ENCODE measurements at places on chromosomes 16 and 17.

DNA sequence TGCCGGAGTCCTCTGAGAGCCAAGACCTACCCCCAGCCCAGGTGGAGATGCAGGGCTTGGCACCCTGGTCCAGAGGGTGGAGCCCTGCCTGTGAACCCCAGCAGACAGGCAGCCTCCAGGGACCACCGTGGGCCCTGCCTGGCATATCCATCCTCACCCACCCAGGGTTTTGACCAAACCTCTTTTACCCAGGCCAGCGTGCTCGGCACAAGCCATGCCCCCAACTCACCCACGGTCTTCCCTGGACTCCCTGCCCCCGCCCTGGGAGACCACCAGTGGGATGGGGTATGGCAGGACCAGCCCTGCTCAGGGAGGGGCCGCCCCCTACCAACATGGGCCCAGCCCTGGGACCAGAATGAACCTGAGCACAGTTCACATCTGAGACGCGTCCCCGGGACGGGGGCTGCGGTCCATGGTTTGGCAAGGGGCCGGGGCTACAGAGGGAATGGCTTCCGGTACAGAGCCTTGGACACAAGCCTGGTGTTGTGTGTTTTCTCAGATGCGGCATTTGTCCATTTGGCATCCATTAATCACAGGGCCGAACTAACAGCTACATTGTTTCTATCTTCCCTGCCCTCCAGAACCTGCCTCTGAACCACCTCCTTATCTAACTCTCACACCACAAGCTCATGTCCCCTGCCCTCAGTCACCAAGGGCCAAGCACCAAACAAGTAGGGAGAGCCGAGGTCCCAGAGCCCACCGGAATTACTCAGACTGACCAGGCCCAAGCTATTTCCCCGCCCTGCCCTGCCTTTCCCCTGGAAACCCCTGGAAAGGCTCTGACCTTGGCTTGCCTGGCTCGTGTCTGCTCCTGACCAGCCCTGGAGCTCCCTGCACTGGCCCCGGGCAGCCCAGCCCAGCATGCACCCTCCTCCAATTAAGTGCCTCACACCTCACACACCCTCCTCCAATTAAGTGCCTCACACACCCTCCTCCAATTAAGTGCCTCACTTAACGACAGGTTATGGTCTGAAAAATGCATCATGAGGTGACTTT is 14.1 kb downstream of the HS3ST6 start:
- DNase-seq: no peak

DNA sequence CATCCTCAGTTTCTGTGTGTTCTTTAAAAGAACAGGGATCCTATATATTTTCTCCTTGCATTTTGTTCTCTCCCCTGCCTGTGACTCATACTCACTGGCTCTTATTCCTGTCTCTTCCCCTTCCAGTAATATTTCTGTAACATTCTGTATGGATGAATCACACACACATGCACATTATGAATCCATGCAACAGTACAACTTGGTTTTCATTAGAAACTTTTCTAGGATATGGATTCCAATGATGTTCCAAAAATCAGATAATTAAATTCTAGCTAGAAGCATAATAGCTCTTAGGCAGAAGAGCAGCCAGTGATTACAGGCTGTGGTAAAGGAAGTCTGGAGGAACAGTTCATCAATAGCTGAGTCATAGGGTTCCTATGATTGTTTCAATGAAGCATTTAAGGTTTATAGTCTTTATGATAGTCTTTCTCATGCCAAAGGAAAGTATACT is 119.6 kb upstream of the PMFBP1 start:
- DNase-seq: no peak

GRCh38 chr17:63751806-63752205 is 10.2 kb upstream of the STRADA start:
- DNase-seq: no peak

- DNase-seq: no peak
Observed at GRCh38 chr17:8883353-8883752, 15.9 kb upstream of the PIK3R6 start.

- no peak for DNase-seq
Observed at GRCh38 chr17:79226037-79226436, 151.4 kb downstream of the ENGASE start.

DNA sequence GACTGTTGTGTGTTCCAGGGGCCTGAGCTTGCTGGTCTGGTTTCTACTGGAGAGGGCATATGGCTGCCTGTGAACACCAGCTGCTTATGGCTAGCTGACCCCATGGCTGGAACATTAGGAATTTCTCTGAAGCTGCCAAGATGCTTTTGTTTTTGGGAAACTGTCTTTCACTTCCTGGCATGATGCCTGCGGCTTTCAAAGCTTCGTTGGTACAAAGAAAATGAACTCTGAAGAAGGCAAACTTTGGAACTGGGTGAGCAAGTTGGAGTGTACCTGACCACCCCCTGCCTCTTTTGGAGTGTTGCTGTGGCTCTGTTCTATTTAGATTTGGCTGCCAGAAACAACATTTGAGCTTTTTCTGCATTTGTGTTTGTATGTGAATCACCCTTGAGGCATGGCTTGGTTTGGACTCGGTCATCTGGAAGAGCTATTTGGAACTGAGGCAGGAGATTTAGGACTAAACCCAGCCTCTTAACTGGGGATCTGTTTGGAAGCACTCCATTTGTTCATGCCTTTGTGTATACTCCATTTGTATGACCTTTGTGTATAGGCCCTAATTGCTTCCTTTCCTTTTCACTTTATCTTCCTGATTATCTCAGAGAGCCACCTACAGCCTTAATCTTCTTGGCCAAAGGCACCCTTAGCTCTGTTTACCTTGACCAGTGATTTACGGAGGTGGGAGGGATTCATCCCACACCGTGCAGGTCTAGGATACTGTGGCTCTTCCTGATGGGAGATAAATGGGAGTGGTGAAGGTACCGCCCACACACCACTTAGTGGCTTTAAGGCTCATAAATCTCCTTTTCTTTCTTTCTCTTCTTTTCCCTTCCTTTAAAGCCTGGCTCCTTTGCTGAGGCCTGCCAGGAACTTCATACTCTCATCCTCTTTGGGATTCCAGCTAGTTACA is 7.3 kb upstream of the CPHXL start:
- DNase-seq: no peak

DNA sequence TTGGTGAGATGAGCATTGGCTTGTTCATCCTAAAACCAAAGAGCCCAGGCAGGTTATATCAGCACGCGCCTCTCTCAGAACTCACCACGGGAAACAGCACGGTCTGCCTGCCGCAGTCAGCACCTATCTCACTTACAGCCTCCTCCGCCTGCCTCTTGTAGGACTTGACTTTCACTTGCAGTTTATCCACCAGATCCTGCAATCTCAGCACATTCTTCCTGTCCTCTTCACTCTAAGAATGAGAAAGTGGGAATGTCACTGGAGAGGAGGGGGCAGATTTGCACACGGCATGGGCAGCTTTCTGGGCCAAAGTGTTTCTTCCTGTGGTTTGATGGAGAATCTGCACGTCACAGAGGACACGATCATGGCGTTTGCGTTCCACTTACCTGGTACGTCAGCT is 27.4 kb downstream of the MYH3 start:
- no peak for DNase-seq

DNA sequence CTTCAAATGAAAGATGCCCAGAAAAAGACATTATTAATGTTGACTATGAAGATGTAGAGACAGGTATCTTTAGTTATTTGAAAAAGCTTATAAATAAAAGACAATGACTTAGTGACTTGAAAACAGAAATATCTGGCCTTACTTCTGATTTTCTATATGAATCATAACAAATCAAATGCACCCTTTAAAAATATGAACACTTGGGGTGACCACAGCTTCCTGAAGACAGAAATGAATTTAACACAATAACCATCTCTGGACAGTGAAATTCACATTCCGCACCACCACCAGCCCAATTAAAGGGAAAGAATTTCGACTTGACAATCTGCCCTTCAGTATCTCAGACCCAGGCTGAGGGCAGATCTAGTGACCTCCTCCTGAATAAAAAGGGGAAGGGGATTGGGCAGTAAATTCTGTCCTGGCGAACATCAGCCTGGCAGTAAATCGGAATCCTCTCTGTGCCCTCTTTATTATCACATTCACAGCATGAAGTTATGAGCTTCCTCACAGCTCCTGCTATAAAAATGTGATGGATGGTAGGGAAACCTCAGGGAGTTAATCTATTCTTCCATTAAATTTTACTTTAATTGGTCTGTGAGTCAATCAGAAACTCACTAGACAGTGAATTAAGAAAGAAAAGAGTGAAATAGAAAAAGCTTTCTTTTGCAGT is 131.5 kb downstream of the SNX11 start:
- DNase-seq: no peak

GRCh38 chr16:14003074-14003570 is 68.0 kb upstream of the MRTFB start:
- no peak for DNase-seq

GRCh38 chr17:77613627-77614026 is 344.9 kb upstream of the TNRC6C start:
- no peak for DNase-seq

DNA sequence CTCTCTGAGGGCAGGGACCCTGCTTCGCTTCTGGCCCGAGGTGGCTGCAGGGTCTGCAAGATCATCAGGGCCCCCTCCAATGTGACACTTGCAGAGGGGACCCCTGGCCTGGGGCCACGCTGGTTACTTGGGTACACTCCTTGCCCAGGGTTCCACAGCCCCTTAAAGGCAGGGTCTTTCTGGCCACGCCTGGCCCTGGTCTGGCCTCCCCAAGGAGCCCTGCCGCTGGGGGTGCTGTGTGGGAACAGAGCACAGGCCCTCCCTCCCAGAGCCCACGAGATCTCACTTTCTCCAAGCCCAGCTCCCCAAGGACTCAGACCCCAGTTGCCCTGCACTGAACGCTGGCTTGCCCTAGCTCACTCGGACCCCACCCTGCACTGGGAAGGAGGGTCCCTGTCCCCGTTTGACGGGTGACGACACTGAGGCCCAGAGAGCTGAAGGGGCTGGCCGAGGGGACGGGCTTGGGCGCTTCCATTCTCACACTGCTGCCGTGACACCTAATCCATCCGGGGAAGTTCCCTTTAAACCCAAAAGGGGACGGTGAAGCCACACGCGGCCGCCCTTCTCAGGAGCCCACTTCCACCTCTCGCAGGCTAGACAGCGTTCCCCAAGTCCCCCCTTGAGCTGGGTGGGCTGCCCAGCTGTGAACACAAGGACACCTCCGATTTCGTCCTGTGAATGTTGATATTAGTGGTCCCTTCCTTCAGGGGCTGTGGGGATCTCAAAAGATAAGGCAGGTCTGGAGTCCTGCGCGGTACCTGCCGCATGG is 26.9 kb upstream of the OSGIN1 start:
- DNase-seq: no peak

DNA sequence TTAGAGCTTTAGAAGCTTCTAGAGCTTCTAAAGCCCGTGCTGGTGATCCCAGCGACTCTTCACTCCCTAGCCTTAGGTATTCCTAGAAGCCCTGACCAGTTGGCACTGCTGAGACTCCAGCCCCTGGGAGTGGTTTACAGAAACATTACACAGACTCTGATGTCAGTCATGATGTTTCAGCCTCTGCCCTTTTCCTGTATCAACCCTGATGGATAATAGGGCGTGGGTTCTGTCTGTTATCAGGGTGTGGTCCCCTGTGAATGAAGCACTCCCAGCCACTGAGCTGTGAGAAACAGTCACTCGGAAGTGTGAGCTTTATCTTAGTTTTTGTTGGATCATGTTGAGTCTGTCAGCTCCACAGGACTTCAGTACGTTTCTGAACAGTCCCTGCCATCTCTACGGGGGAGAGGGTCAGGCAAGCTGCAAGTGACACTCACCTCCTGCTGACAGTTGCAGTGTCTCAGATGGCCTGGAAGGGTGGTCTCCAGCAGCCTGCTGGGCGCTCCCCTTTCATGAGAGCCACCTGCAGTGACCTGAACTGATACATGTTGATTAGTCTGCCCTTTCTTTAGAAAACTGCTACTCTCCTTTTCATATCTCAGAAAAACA is 12.8 kb downstream of the GOSR2 start:
- no peak for DNase-seq

DNA sequence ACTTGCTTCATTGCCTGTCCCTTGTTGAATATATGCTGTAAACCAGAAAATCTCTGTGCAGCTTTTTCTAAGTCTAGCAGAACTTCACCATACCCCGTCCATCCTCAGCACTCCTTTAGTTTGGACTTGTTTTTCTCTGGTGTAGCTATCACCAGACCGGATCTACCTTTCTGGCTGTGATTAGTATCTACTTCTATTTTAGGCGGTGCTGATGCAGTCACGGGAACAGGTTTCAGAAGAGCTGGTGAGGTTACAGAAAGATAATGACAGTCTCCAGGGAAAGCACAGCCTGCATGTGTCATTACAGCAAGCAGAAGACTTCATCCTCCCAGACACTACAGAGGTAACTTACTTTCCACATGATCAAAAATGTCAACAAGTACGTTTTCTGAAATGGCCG is 46.4 kb downstream of the NUP88 start:
- DNase-seq: no peak

- no peak for DNase-seq
Observed at GRCh38 chr16:83722456-83723183, 85.2 kb upstream of the HSBP1 start.

GRCh38 chr17:48240562-48241130 is 133.1 kb downstream of the SNX11 start:
- DNase-seq: no peak

GRCh38 chr16:51272420-51272819 is 121.3 kb upstream of the SALL1 start:
- DNase-seq: no peak

GRCh38 chr16:2180962-2181923 is 15.2 kb downstream of the CASKIN1 start:
- DNase-seq: no peak

- DNase-seq: no peak
Observed at GRCh38 chr17:72571813-72572396, 451.1 kb downstream of the SOX9 start.

DNA sequence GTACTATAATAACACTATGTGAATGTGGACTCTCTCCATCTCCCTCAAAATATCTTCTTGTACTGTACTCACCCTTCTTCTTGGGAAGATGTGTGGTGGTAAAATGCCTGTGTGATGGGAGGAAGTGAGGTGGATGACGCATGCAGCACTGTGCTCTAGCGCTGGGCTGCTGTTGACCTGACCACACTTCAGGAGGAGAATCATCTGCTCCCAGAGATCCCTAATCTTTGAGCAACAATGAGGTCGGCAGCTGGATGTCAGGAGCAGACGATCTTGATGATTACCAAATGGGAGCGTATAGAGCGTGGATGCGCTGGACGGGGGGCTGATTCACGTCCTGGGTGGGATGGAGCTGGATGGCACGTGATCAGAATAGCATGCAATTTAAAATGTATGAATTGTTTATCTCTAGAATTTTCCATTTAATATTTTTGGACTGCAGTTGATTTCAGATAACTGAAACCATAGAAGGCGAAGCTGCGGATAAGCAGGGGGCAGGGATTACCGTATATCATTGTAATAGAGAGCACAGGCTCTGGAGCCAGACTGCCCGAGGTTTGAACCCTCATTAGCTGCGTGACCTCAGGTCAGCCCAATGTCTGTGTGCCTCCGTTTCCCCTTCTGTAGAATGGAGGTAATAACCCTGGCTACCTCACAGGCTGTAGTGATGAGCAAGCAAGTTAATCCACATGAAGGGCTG is 23.7 kb upstream of the CYLD start:
- no peak for DNase-seq

GRCh38 chr17:29169806-29170591 is 10.2 kb downstream of the MYO18A start:
- no peak for DNase-seq

Measured in SHP77 treated with DMSO at 0.1 percent for 48 hours (cell line).